ENCODE measurements at places on chromosomes 1 and 21.

DNA sequence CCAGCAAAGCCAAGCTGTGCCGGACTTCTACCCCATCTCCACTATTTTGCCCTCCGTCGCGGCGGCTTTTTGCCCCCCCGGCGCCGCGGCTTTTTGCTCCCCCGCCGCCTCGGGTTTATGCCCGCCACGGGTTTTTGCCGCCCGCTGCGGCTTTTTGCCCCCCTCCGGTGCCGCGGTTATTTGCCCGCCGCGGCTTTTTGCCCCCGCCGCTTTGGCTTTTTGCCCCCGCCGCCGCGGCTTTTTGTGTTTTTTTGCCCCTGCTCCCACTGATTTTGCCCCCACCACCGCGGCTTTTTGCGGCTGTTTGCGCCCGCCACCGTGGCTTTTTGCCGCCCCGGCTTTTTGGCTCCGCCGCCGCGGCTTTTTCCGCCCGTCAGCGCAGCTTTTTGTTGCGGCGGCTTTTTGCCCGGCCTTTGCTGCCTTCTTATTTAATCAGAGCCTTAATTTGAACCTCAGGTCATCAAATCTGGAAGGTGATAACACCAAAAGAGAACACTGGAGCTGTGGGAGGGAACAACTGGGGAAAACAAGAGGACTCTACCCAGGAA lies 106.0 kb downstream of the TPTE start:
- no peak for DNase-seq

GRCh38 chr1:147834810-147835209 lies 67.8 kb upstream of the GJA8 start:
- DNase-seq = no peak

GRCh38 chr1:231679109-231679508 lies 52.5 kb downstream of the DISC1 start:
- no peak for DNase-seq

- no peak for DNase-seq
Observed at GRCh38 chr1:48697066-48697707, 79.5 kb downstream of the BEND5 start.

- DNase-seq = no peak
Observed at GRCh38 chr1:208202333-208202995, 41.7 kb downstream of the PLXNA2 start.

DNA sequence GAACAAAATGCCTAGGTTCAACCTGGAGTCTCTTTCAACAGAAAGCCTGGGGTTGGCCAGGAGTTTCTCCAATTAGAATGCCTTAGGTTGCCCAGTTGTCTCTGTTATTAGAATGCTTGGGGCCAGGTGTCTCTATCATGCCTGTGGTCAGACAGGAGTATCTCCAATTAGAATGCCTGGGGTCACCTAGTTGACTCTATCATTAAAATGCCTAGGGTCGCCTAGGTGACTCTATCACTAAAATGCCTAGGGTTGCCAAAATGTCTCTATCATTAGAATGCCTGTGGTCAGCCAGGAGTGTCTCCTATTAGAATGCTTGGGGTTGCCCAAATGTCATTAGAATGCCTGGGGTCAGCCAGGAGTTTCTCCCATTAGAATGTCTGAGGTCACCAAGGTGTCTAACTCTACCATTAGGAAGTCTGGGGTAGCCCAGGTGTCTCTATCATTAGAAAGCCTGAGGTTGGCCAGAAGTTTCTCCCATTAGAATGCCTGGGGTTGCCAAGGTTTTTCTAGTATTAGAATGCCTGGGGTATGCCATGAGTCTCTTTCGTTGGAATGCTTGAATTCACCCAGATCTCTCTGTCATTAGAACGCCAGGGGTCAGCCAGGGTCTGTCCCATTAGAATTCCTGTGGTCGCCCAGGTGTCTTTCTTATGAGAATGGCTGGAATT lies 57.9 kb downstream of the RNF187 start:
- DNase-seq = no peak

DNA sequence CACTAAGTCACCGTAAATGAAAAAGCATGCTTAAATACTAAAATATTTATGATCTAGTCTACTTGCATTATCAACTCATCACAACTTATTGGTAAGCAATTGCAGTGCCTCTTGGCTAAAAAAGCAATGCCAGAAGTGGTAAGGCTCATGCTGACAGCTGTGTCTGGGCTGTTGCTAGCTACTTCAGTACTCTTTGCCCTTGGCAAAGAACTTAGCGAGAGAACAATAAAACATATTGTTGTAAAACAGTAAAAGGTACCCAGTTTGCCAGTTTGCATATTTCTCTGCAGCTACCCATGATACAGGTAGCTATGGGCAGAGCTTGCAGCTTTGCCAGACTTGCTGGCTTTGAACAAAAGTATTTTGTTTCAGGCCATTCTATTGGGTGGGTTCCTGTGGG lies 73.1 kb downstream of the ATP6V1G3 start:
- DNase-seq = peak; percentile 35

DNA sequence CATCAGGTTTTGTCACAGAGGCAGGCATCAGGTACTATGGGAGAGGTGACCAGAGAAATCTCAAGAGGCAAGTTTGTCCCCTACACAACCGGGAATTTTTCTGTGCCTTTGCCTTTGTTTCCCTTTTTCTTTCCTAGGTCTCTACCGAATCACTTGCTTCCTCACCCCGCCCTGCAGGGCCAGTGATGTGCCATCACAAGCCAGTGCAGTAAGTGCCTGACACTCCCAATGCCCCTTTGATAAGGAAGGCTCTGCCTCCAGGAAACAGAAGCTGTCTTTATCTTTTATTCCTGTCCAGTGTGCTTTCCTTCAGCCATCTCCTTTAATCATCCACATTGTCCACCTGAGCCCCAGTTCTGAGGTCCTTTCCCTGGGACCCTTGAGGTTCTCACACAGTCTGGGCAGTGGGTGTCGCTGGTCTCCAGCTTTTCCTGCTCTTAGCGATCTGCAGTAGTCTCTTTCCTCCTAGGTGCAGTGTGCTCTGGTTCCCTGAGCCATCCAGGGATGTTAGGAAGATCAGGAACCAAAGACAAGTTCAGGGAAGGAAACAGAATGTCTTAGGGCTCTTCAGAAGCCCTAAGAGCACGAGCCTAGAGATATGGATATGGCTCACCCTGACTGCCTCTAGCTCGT lies 36.6 kb downstream of the GJA5 start:
- DNase-seq = peak; percentile 54

DNA sequence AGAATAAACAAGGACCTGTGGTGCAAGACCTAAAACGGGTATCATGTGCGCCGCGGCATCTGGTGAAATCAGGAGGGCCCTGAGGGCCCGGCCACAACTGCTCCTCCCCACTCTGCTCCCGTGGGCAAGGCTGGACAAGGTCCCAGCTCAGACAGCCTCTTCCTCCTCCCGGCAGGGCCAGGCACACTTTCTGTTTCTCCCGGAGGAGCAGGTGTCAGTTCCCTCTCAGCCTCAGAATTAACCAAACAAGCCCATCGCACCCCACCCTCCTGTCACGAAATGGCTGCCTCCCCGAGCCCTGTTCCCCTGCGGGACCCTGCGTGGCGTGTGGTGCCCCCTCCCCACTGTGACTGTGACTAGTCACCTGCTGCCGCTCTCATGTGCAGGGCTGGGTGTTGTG lies 15.2 kb downstream of the PTTG1IP start:
- no peak for DNase-seq

DNA sequence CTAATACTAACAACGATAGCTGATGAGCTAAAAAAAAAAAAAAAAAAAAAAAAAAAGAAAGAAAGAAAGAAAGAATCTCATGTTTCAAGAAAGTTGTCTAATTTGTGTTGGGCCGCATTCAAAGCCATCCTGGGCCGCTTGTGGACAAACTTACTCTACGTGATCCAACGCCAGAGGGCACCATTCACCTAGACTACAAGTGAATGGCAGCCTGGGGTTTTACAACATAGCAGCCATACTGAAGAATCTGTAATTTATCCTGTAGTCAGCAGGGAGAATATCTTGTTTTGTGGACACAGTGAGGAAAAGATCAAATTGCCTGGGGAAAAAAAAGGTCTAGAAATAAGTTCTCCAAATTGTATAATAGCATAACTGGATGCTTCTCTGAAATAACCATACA lies 47.0 kb downstream of the CYP2J2 start:
- peak; percentile 80 for DNase-seq

GRCh38 chr1:90359994-90360393 lies 357.1 kb downstream of the BARHL2 start:
- DNase-seq = no peak

DNA sequence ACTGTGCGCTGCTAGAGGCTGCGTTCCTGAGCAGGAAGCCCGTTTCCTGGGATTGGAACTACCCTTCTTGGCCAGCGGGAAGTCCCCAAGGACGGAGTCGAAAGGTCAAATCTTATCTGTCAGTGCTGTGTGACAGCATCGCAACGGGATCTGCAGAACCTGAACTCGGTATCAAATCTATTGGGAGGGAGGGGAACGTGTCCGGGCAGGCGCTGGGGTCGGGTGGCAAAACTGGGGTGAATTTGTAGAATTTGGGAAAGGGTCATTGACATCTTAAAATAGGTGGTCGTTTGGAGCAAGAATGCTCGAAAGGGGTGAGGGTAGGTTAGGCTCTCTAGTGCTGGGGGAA lies 725 bp upstream of the ARPC5 start:
- DNase-seq = no peak

DNA sequence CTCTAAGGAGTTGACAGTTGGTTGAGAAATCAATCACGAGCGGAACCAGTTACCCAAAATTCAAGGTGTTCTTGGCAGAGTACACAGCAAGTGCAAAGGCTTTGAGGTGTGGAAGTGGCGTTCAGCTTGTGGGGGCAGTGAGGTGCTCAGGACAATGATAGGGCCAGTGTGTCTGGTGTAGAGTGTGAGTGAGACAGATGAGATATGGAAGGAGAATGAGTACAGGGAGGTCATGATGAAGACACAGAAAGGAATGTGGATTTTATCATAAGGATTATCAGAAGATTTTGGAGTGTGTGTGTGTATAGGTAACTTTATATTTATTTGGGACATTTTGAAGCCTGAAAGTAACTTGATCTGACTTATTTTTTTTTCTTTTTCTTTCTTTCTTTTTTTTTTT lies 40.9 kb downstream of the IFI44 start:
- no peak for DNase-seq

- DNase-seq = no peak
Observed at GRCh38 chr1:21762022-21762404, 20.9 kb downstream of the USP48 start.

GRCh38 chr1:46179138-46180081 lies 3.1 kb upstream of the P3R3URF start:
- DNase-seq = peak; percentile 75

- DNase-seq = peak; percentile 44
Observed at GRCh38 chr1:75632350-75632949, 21.5 kb upstream of the SLC44A5 start.

GRCh38 chr1:93448292-93448982 lies 519 bp downstream of the FNBP1L start:
- DNase-seq = no peak

DNA sequence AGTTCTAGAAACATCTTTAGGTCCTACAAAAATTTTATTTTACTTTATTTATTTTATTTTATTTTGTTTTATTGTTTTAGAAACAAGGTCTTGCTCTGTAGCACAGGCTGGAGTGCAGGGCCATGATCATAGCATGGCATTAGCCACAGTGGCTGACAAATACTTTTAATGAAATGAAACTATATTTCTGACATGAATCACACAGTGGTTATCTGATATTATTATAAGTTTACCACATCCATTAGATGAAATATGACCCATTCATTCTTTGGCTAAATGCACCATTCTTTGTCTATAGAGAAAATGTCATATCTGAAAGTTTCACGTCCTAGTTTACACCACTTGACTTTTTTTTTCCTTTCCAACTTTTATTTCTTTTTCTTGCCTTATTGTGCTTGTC lies 613.4 kb upstream of the ADAMTS5 start:
- no peak for DNase-seq

DNA sequence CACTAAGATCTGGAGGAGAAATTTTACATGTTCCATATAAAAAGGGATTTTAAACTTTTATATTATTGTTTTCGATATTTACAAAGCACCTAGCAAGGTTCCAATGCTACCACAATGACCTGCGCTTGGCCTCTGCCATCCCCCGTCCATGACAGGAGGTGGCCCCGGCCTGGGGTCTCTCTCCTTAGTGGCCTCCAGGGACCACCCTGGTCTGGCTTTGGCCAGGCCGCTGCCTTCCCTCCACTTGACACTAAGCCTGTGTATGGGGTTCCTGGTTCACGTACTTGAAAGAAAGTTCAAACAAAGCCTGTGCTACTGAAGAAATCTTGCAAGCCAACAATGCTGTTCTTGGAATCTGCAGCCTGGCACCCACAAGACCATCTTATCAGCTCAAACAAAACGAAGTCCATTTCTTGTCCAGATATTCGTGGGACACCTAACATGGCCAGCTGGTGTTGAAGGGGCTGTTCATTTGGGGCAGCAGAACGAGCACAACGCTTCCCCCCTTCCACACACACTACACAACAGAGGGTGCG lies 12.8 kb downstream of the PRDM15 start:
- no peak for DNase-seq

DNA sequence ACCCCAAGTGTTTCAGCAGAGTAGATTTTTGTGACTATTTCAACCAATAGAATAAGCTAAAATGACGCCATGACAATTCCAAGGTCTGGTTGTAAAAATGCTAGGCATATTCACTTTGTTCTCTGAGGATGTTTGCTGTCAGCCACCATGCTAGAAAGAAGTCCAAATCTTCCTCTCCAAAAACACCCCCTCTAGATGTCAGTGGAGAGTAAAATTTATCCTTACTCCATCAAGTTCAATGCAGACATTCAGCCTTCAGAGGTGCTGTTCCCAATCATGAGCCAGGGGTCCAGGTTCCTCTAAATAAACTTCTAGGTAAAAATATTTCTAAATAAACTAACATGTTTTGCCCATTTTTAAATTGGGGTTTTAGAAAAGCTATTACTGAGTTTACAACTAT lies 395.4 kb upstream of the ADAMTS5 start:
- DNase-seq = peak; percentile 5

DNA sequence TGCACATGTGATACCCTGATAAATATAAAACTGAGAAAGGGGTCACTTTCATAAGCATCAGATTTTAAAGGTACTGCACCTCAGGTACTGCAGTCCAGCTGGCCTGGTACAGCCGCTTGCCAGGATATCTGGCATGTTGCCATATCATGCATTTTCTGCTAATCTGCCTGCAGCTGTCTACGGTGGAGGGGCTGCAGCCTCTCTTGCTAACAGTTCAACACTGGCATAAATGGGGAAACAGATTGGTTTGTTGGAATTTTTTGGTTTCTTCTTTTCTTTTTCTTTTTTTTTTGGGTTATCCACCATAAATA lies 71.5 kb downstream of the MIS18A start:
- DNase-seq = no peak

Measured in renal cortical epithelial cell (primary cell).